Esophagus squamous epithelium (tissue), 5 donors: ENCODE measurements at places on chromosomes 3 and 15. TPM values are rescaled to one million over a fixed set of nuclear protein-coding genes. Genes with fewer than 3 reads are reported as not detected.

DNA sequence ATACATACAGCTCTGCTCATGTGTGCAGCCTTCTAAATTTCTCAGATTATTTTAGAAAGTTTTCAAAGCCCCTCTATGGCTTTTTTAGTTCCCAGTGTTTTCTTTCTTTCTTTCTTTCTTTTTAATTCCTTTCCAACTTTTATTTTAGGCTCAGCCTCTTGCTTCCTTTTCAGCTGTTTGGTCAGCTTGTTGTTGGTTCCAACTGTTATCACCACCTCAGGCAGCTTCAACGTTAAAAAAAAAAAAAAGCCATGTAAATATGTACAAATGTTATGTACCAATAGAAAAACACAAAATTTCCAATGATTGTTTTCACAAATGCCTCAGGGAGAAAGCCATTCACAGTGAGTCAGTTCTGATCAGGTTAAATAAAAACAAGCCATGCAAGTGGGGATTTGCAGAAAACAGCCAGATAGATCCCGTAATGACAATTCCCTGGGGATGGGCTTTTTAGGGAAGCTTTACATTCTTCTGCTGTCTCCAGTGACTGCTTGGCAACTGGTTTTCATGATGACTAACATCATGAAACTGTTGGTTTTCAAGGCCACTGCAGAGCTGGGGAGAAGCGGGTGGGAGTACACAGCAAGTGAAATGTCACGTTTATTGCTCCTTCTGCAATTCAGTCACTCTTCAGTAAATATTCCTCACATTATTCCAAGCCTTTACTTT, 908.4 kb downstream of the EPHA3 start:
- no peak for DNase-seq
- no peaks in the 10 kb centered on the region for H3K27me3 ChIP-seq
- no peaks in the 10 kb centered on the region for H3K4me1 ChIP-seq
- no peaks in the 10 kb centered on the region for H3K36me3 ChIP-seq

GRCh38 chr3:141440942-141441341, 45.9 kb upstream of the RASA2 start:
- DNase-seq, result no peak
- no peak overlapping the region for H3K4me3 ChIP-seq
- H3K4me1 ChIP-seq, result peaks cover 49% of the 10 kb centered on the region
- H3K27me3 ChIP-seq, result no peaks in the 10 kb centered on the region
- H3K36me3 ChIP-seq, result no peaks in the 10 kb centered on the region

GRCh38 chr3:9167222-9167621, 82.2 kb downstream of the SRGAP3 start:
- no peak overlapping the region for H3K4me3 ChIP-seq
- no peaks in the 10 kb centered on the region for H3K27me3 ChIP-seq
- no peak overlapping the region for H3K27ac ChIP-seq
- H3K36me3 ChIP-seq, result no peaks in the 10 kb centered on the region
- DNase-seq, result no peak
- H3K4me1 ChIP-seq, result peaks cover 31% of the 10 kb centered on the region

GRCh38 chr3:156373654-156374053, 181.3 kb downstream of the SSR3 start:
- H3K4me3 ChIP-seq, result no peak overlapping the region
- no peak for DNase-seq
- H3K4me1 ChIP-seq, result no peaks in the 10 kb centered on the region

DNA sequence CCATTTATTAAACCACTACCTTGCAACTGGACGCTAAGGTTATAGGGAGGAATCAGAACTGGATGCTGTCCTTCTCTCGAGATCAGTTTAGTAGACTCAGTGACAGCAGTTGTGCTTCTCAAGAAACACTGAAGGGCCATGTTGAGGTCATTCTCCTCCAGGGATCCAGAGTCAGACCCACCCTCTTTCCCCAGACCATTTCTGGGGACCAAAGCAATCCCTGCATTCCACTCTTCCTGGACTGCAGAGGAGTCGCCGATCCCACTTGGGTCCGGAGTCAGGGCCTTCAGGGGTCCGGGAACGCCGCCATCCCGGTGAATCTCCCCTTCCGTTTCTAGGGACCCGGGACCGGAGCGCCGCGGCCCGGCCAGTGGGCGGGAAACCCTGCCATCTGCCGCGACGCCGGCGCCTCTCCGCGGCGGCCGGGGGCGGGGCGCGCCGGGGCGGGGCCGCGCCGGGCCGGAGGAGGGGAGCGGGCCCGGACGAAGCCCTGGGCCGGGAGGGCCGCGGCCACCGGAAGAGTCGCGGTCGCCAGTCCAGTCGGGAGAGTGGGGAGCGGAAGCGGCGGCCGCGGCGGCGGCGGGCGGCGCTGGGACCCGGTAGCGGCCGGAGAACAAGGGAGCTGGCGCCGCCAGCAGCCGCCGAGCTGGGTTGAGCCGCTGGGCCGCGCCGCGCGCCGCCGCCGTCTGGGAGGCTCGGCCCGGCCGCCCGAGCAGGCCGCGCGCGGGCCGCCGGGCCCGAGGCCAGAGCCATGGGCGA, at the start of gene DVL3:
Gene DVL3, plus strand, starts transcription at position 493 of the 759 bp plus-strand sequence. Its CDS starts 259 bp downstream, at position 752.
- no peak for DNase-seq
- H3K36me3 ChIP-seq, result no peaks in the 10 kb centered on the region
- no peaks in the 10 kb centered on the region for H3K27me3 ChIP-seq
- H3K27ac ChIP-seq, result peak within 1 kb of the TSS; percentile 91

DNA sequence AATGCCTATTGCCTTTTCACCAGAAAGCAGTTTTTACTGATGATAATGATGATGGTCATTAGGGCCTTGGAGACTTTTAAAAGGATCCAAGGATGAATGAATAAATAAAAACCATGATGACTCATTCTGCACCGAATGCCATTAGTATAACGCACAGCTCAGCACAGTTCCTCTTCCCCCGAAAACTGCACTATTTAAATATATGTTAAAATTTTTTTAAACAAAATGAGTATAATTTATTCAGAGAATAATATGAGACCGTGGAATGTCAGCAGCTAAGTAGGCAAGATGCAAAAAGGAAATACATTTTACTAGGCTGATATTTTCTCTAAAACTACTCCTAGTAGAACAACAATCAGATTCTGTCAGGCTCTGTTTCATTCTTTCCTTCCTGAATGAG, 83.4 kb upstream of the NANOGP8 start:
- no peaks in the 10 kb centered on the region for H3K27me3 ChIP-seq
- no peak overlapping the region for H3K4me3 ChIP-seq
- H3K27ac ChIP-seq, result no peak overlapping the region
- no peaks in the 10 kb centered on the region for H3K36me3 ChIP-seq

- no peaks in the 10 kb centered on the region for H3K27me3 ChIP-seq
- no peak for DNase-seq
- H3K36me3 ChIP-seq, result no peaks in the 10 kb centered on the region
- no peak overlapping the region for H3K27ac ChIP-seq
Observed at GRCh38 chr15:92155934-92156333, 237.7 kb upstream of the ST8SIA2 start.

DNA sequence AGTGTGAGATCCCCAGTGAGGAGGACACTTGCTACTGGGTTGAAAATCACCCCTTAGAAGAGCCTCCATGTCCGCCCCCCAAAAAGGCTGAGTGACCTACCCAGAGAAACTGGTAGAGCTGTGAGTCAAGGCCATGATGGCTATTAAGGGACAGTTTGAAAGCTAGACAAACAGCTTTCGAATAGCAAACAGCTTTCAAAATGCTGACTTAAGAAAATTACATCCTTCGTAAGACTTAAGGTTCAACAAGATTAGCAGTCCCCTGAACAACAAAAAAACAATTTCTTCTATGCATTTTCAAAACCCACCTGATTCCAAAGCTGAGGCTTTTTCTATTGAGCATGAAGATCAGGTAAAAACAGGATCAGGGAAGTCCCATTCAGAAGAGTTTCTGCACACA, 269.7 kb upstream of the SOX2 start:
- no peak overlapping the region for H3K4me3 ChIP-seq
- DNase-seq, result no peak
- H3K27ac ChIP-seq, result no peak overlapping the region
- H3K36me3 ChIP-seq, result no peaks in the 10 kb centered on the region

DNA sequence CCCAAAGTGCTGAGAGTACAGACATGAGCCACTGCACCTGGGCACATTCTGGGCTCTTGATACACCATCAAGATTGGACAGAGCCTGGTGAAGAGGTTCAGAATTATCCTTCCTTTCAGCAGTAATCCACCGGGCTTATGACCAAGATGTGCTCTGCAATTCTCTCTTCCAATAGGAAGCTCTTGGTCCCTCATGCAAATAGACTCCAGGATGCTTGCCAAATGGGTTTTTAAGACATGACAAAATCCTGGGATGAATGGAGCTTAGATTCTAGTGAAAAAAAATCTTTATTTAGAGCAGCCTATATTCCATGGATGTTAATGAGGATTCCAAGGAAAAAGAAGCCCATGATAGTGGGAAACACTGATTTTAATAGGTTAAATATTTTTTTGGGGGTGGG, 119.1 kb downstream of the SV2B start:
- no peak for DNase-seq
- no peak overlapping the region for H3K27ac ChIP-seq
- no peaks in the 10 kb centered on the region for H3K4me1 ChIP-seq
- H3K27me3 ChIP-seq, result no peaks in the 10 kb centered on the region
- H3K36me3 ChIP-seq, result no peaks in the 10 kb centered on the region

DNA sequence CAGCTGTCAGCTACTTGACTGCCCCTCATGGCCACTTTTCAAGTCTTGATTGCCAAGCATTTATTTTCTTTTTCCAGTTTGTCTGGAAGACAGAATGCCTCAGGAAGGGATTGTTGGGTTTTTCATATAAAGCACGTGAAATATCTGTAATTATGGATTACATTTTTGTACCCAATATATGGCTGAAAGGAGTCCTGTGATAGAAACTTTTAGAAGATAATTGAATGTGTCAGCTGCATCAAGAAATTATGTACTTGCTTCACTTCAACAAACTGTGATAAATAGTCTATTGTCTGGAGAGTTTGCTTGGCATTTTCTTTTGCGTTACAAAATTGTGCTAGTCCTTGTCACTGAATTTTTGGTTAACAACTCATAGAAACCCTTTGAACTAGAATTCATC, 247.9 kb upstream of the SLCO3A1 start:
- no peaks in the 10 kb centered on the region for H3K4me1 ChIP-seq
- no peak overlapping the region for H3K4me3 ChIP-seq
- no peak overlapping the region for H3K27ac ChIP-seq

- H3K27ac ChIP-seq, result no peak overlapping the region
- H3K4me3 ChIP-seq, result no peak overlapping the region
- DNase-seq, result no peak
- H3K27me3 ChIP-seq, result no peaks in the 10 kb centered on the region
- H3K36me3 ChIP-seq, result peaks cover 5% of the 10 kb centered on the region
Observed at GRCh38 chr15:72570059-72570458, 84.4 kb upstream of the GOLGA6B start.

DNA sequence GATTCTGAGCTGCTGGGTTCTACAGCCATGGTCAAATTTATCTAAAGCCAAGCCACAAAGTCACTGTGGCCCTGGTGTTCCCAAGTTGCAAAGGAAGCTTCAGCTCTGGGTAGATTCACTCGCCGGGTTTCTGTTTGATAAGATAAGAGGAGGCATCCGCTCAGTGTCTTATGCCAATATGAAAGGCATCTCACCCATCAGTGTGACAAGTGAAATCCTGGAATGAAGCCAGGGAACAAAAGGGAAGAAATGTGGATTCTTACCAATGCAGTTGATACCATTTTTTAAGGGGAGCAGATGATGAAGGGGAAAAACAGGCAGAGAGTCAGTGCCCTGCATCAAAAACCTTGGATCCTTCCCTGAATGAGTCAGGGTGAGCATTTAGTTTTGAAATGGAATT, 2.8 kb upstream of the CPNE4 start:
- no peaks in the 10 kb centered on the region for H3K27me3 ChIP-seq
- H3K4me3 ChIP-seq, result no peak overlapping the region
- H3K4me1 ChIP-seq, result peaks cover 18% of the 10 kb centered on the region

DNA sequence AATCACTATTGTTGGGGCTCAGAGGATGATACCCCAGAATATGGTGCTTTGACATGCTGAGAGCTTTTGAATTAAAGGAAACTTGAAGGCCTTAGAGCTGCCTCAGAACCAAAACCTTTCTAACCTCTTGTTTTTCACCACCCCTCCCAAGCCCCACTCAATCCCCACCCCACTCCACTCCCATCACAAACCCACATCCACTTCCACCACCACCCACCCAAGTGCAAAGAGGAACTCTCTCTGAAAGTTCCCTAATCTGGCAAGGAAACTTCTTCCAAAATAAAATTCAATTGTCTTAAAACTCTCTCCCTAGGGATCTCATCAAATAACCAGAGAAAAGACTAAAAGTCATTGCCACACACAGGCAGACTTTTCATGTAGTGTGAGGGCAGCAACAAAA, 301.2 kb upstream of the ARHGEF26 start:
- H3K36me3 ChIP-seq, result no peaks in the 10 kb centered on the region
- H3K4me1 ChIP-seq, result no peaks in the 10 kb centered on the region
- DNase-seq, result no peak
- H3K27ac ChIP-seq, result no peak overlapping the region

DNA sequence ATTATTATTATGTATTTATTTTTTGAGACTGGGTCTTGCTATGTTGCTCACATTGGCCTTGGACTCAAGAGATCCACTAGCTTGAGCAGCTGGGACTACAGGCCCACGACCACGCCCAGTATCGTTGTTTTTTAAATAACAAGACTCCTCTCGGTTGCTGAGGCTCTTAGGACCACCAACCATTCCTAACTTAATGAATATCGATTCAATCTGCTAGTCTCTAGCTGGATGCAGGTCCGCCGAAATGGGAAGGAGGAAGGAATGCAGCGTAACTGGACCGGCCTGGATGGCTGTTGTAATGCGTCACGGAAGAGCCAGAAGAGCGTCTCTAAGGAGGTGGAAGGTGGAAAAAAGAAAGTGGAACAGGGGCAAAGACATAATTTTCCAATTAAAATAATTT, 1.7 kb downstream of the ANXA2 start:
- no peak for DNase-seq
- no peaks in the 10 kb centered on the region for H3K27me3 ChIP-seq
- H3K4me3 ChIP-seq, result peak overlapping the region; percentile 99
- H3K27ac ChIP-seq, result peak overlapping the region; percentile 98
- H3K36me3 ChIP-seq, result peaks cover 18% of the 10 kb centered on the region

CPN2 gene
- total RNA-seq, result not detected

HACD3 gene
- total RNA-seq, result 14.7 TPM

SLC12A1 gene
- total RNA-seq, result not detected

ARPIN gene
- total RNA-seq, result 16.8 TPM

PSTPIP1 gene
- total RNA-seq, result 0.57 TPM
